ENCODE measurements at places on chromosomes 6 and 20. TPM values are rescaled to one million over a fixed set of nuclear protein-coding genes. Genes with fewer than 3 reads are reported as not detected.

Gene NKAPL
- 1.2 TPM for total RNA-seq

DNA sequence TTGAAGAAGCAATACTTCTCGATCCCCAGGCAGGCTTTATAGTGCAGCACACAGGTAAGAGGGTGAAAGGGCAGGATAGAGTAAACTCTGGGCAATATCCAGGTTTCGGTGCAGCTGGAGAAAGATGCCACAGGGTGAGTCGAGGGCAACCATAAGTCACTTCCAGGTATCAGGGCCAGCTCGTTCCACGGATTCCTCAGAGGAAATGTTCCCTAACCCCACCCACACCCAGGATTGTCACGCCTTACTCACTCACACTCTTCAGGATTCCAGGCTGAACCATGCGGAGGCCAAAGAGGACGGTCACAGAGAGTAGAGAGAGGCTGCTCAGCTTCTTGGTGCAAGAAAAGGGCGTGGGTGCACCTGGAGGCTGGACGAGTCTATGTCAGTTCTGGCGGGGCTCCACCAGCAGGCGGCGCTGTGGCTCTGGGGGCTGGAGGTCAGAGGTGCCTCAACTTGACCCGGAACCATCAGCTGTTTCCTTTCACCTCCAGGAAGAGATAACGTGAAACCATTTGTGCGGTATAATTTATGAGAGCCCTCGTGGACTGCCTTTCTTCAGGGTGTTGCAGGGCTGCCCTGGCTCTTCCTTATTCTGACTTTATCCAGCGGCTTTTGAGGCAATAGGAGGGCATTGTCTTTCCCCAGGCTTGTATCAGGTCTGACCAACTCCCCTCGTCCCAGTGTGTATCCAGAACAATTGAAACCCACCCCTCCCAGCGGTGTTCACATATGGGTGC lies 14.5 kb upstream of the WFDC12 start:
- no peak overlapping the region for H3K4me3 ChIP-seq
- H3K4me1 ChIP-seq, result no peaks in the 10 kb centered on the region
- H3K36me3 ChIP-seq, result no peaks in the 10 kb centered on the region
- DNase-seq, result no peak
- no peak overlapping the region for H3K27ac ChIP-seq
- no peaks in the 10 kb centered on the region for H3K27me3 ChIP-seq

Gene EFCAB8
- 0.13 TPM for total RNA-seq

DNA sequence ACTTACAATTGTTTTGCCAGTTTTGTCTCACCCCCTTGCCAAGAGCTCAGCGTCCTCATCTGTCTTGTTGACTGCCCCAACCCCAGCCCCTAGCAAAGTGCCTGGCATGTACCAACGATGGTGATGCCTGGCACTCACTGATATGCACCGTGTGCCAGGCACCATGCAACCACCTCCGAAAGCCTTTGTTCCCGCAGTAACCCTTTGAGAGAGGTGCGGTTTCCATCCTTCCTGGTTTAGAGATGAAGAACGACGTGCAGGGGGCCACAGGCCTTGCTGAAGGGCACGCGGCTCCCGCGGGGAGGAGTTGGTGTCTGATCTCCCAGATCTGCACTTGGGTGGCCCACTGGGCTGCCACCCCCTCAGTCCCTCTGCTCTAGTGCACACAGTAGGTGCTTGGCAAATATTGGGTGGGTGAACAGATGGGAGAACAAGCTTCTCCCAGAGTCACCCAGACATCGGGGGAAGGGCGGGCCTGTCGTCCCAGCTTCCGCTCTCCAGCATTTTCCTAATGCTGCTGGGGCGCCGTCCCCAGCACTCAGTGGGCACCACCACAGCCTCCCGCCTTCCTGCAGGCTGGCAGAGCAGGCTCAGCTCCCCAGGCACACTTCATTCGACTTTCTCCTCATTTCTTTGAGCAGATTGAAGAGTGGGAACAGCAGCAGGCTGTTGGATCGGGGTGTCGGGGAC lies 35.3 kb downstream of the DLGAP4 start:
- H3K27me3 ChIP-seq, result no peaks in the 10 kb centered on the region
- H3K4me1 ChIP-seq, result no peaks in the 10 kb centered on the region
- no peaks in the 10 kb centered on the region for H3K36me3 ChIP-seq
- DNase-seq, result peak; percentile 60
- no peak overlapping the region for H3K4me3 ChIP-seq

- no peaks in the 10 kb centered on the region for H3K4me1 ChIP-seq
- DNase-seq, result peak; percentile 35
- no peaks in the 10 kb centered on the region for H3K36me3 ChIP-seq
- H3K27ac ChIP-seq, result no peak overlapping the region
- no peaks in the 10 kb centered on the region for H3K27me3 ChIP-seq
These were observed 182.5 kb downstream of the CDC5L start for GRCh38 chr6:44569931-44570385.

- H3K27ac ChIP-seq, result no peak overlapping the region
- H3K27me3 ChIP-seq, result no peaks in the 10 kb centered on the region
- H3K4me1 ChIP-seq, result peaks cover 8% of the 10 kb centered on the region
- DNase-seq, result no peak
These were observed 36.3 kb downstream of the KIF25 start for GRCh38 chr6:168033791-168034190.

Gene PROKR2
- not detected for total RNA-seq

Gene GNRH2
- not detected for total RNA-seq

Gene BFSP1
- total RNA-seq, result 1.3 TPM

DNA sequence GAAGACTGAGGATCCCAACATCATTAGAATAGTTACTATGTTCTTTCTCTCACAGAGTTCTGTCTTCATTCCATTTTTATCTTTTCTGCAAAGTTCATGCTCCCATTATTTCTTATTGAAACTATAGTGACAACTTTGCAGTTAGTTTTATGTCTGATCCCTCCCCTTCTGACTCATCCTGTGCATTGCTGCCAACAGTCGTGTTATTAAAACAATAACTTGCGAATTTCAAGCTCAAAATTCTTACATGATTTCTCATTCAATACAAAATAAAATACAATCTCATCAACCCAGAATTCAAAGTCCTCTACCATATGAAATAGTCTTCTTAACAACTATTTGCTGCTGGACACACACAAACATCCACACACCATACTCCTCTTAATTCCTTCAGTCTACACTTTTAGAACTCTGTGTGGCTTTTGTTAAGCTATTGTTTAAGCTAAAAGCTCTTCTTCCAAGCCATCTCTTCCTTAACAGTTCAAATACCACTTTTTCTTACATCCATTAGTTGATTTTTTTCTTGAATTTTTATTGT lies 261.4 kb upstream of the IRAK1BP1 start:
- no peaks in the 10 kb centered on the region for H3K27me3 ChIP-seq
- no peaks in the 10 kb centered on the region for H3K36me3 ChIP-seq
- no peaks in the 10 kb centered on the region for H3K4me1 ChIP-seq
- DNase-seq, result no peak
- no peak overlapping the region for H3K4me3 ChIP-seq

Gene TNFRSF6B
- 64.5 TPM for total RNA-seq

DNA sequence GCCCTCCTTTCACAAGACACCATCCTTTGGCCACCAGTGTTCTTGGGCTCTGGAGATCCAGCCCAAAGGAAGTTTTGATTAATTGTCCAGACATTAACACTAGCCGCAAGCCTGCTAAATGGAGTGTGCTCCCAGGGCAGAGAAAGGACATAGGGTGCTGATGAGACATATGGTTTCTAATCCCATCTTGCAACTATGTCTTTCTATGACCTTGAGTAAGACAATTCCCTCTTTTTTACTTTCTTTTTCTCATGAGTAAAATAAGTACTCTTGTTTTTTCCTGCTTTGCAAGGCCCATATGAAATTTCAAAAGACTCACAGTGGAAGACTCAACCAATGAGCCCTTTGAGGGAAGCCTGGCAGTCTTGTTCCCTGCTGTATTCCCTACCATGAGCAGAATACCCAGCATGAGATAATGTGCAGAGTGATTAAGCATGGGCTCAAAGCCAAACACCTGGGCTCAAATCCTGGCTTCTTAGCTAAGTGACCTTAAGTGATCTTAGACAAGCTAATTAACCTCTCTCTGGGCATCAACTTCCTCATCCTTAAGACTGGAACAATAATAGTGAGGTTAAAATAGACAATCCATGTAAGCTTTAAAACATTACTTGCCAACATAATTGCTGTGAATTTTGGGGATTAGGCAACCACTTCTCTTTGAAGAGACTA lies at the start of gene WFDC10B:
Gene WFDC10B, minus strand, starts transcription at position 51 of the 669 bp plus-strand sequence. CDS start 19,027 bp downstream, outside the sequence.
- DNase-seq, result no peak
- H3K27ac ChIP-seq, result no peak within 1 kb of the TSS
- H3K27me3 ChIP-seq, result no peaks in the 10 kb centered on the region
- H3K4me1 ChIP-seq, result no peaks in the 10 kb centered on the region

GRCh38 chr6:131779304-131779703 lies 28.5 kb upstream of the ENPP1 start:
- no peak for DNase-seq
- no peak overlapping the region for H3K4me3 ChIP-seq
- H3K27me3 ChIP-seq, result no peaks in the 10 kb centered on the region
- H3K4me1 ChIP-seq, result no peaks in the 10 kb centered on the region
- no peak overlapping the region for H3K27ac ChIP-seq

Gene BAG2
- total RNA-seq, result 3.2 TPM

- no peaks in the 10 kb centered on the region for H3K36me3 ChIP-seq
- no peak overlapping the region for H3K4me3 ChIP-seq
- H3K4me1 ChIP-seq, result no peaks in the 10 kb centered on the region
These were observed 39.1 kb downstream of the ENPP1 start for GRCh38 chr6:131846905-131847304.

DNA sequence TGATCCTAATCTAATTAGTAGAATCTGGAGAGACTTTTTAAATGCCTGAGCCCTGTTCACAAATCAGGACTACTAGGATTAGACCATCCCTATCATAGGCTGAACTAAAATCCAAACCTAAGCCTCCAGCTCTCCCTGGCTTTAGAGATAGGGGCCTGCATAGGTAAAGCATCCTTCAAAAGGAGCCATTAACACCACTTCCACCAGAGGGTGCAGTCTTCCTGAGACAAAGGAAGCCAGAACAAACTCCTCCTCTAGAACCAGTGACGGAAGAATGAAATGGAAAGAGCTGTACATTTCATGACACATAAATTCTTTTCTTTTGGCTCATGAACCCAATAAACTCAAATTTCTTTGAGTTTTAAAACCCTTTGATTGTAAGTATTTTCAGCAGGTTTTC lies 291.2 kb upstream of the ADGRB3 start:
- H3K27ac ChIP-seq, result no peak overlapping the region
- peak; percentile 24 for DNase-seq
- H3K27me3 ChIP-seq, result no peaks in the 10 kb centered on the region
- no peaks in the 10 kb centered on the region for H3K36me3 ChIP-seq
- no peaks in the 10 kb centered on the region for H3K4me1 ChIP-seq

Gene RAB44
- total RNA-seq, result 1.5 TPM

Gene IL20RA
- total RNA-seq, result 0.16 TPM

- no peak overlapping the region for H3K27ac ChIP-seq
- peaks cover 2% of the 10 kb centered on the region for H3K36me3 ChIP-seq
- no peaks in the 10 kb centered on the region for H3K4me1 ChIP-seq
These were observed 321.4 kb downstream of the FARS2 start for GRCh38 chr6:5582762-5583161.
